Stimulated activated CD4-positive, alpha-beta T cell treated with anti-CD3 and anti-CD28 coated beads, Interleukin-1b, Interleukin-23, amount 100 ng/mL, for 4 hours (primary cell): ENCODE measurements at places on chromosomes 3 and 15.

DNA sequence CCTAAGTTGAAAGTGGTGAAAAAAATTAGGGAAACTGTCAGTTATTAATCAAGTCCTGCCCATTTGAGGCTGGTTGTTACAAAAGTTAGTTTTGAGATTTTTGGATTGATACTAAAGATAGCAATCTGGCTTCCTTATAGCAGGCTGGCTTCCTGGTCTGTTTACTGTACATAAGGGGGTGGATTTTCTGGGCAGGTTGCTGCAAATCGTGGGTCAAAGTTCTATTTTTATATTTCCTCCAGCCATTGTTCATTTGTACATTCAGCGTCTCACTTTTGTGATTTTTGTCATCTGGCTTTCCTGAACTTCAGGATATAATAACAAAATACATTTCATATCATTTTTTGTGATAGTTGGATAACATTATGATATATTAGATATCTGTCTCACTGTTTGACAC lies 49.5 kb downstream of the CLDN1 start:
- DNase-seq, result no peak

- DNase-seq, result no peak
Measured at GRCh38 chr3:188782613-188783124, 389.1 kb upstream of the TPRG1 start.

- DNase-seq, result no peak
Measured at GRCh38 chr15:68561171-68561900, 17.5 kb upstream of the CORO2B start.

DNA sequence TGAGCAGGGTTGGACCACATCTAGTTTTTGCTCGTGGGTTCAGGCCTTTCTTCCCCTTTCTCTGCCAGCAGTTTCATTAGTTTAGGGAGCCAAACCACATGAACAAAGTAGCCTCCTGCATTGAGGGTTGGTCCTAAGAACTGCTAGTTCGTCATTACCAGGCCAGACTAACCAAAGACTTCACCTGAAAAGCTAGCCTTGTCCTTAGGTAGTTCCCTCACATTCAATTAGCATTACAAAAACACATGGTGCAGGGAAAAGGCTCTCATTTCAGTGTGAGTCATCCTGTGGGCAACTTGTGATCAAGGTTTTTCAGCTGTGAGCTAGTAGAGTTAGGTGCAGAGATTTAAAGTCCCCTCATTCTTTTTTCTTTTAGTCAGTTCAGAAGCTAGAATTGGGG lies 279.3 kb upstream of the CTNNB1 start:
- no peak for DNase-seq

GRCh38 chr15:40906091-40906990 lies 12.1 kb downstream of the VPS18 start:
- peak; percentile 60 for DNase-seq

DNA sequence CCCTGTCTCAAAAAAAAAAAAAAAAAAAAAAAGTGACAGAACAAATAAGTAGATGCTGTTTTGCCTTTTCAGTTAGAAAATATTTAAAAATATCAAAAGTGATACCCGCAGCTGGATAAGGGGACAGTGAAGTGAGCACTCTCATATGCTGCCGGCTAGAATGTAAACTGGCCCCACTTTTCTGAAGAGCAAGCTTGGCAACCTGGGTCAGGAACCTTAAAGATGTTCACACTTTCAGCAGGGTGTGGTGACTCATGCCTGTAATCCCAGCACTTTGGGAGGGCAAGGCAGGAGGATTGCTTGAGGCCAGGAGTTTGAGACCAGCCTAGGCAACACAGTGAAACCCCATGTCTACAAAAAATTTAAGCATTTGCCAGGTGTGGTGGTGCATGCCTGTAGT lies 17.4 kb downstream of the FSD2 start:
- DNase-seq, result no peak
